ENCODE measurements at places on chromosomes 3 and 15.

DNA sequence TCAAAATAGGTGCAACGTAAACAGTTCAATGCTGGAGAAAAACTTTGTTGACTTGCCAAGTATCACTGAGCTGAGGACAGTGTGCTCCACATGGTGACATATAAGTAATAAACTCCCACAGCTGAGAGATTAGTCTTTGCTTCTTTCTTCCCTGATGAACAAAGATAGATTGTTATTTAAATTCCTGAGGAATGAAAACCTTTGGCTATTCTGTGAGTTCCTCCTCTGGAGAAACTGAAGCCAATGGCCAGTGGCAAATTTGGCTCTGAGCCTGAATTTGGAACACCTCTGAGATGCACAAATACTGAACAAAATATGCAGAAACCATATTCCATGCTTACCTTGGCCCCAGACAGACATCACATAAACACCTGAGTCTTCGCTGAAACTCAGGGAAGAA is 63.3 kb downstream of the RPL22L1 start:
- no peak for DNase-seq

DNA sequence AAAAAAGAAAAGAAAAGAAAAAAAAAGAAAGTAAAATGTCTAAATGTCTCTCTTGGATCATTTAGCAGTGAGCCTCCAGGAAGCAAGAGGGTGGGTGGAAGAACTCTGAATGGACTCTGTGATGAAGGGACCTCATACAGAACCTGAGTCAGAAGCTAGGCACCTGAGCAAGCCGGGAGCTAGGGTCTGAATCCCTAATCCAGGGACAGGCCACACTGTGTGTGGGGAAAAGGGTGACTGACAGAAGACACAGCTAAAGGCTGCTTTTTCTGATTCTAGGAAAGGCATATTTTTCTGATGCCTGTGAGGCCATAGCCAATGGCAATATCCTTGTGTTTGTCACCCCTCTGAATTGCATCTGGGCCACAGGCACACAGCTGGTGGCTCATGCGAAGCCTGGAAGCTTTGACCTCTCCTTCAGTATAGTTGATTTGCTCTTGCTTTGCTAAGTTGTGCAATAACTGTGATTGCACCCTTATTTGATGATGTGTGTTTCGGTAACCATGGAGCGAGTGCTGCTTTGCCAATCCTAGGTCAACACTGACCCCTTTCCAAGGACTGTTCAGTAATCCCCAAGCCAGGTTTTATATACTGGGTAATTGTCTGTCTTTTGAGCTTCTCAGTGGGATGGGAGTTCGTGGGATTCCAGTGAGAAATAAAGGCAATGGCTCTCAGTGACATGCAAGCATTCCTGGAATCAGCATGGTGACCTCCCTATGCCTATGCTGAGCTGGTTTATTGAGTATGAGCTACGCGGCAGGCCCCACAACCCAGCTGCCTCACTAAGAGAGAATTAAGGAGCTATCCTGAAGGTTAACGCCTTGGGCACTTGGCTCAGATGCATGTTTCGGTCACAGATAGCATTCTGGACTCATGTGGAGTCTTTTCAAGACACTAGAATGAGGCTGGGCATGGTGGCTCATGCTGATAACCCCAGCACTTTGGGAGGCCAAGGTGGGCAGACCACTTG is 49.0 kb upstream of the OSBPL11 start:
- DNase-seq, result peak; percentile 84

- peak; percentile 80 for DNase-seq
Observed at GRCh38 chr15:92808598-92809063, 91.5 kb upstream of the CHD2 start.

DNA sequence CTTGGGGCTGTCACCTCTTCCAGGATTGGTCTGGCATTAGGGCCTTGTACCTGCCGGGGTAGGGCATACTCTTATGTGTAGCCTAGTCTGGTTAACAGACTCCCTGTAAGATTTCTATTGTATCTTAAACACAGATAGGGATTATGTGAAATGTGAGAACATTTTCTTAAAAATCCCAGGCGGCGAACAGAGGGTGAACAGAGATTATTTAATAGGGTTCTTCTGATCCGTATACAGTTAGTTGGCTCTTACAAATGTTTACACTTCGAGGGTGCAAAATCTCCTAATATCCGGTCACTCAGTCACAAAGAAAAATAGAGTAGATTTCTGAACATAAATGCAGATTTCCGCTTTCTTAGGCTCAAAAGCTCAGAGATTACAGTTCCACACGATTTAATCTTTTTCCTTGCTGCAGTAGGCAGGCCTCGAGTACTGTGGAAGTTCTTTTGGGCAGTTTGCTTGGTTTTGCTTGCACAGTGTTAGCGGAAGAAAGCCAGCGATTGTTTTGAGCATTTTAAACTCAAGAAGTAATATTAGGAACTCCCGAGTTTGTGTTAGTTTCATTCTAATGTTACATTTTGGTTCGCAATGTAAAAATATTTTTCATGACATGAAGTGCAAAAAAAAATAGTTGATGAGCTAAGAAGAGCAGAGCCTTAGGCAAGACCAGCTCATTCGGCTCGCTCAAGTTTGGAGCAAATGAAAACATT is 993 bp downstream of the PLCL2 start:
- no peak for DNase-seq

DNA sequence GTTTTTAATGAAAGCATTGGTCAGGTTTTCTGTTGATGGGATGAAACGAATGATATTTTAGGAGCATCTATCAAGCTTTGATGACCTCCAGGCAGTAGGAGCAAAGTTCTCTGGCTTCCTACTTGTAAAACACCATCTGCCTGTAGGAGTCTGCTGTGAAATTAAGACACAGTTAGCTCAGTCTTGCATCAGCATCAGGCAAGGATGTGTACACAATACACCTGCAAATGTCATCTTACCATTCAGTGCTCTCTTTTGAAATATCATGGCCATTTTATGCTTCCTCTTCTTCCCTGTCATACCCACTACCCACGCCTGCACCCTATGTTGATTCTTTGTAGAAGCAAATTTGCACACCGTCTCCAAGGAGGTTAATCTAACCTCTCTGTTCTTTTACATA is 38.2 kb downstream of the B3GALNT1 start:
- DNase-seq, result no peak

GRCh38 chr3:178856804-178857203 is 214.8 kb downstream of the ZMAT3 start:
- DNase-seq, result no peak

DNA sequence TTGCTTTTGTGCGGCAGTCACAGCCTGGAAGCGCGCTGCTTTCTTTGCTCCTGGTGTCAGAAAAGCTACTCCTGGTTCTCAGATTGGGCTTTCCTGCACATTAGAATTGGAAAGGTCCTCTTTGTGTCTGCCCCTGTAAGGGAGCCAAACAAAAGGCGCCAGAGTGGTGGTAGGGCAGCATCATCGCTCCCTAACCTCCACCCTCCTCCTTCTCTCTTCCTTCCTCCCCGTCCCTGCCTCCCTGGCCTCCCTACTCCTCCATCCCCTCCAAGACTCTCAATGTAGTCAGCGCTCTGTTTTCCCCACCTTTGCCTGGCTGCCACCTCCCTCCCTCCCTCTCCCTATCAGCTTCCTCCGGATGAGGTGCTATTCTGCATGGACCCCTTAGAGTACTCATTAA is 65.3 kb downstream of the SH3GL3 start:
- DNase-seq, result no peak

DNA sequence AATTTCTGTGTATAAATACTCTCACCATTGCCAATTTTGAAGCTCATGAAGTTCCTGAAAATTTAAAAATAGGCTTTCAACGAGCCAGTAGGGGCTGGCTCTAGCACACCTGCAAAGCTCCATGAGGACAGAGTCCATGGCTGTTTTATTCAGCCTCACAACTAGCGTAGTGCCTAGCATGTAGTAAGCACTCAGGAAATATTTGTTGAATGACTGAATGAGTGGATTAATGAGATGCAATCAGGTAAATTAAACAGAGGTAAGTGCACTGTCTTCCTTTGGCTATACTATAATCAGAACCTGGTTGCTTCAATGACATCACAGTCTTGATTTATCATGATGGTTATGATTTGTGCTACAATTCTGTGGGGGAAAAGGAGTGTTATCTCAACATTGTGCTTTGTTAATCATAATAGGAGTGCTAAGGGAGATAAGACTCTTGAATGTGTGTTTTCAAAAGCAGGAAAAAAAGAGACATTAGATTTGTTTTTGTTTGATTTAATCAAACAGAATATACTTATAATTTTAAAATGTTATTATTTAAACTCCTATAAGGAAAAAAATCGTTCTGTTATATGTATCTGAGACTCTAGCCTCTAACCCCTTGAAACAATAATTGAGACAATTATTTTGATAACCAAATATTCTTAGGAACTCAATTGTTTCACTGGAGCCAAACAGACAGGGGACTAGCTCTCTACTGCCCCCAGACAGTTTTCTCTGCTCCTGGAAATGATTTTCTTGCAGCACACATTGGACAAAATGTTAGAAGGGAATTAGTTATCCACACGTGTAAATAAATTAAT is 171.7 kb upstream of the ATP11B start:
- DNase-seq, result no peak

GRCh38 chr3:168269001-168269400 is 173.3 kb upstream of the GOLIM4 start:
- no peak for DNase-seq

DNA sequence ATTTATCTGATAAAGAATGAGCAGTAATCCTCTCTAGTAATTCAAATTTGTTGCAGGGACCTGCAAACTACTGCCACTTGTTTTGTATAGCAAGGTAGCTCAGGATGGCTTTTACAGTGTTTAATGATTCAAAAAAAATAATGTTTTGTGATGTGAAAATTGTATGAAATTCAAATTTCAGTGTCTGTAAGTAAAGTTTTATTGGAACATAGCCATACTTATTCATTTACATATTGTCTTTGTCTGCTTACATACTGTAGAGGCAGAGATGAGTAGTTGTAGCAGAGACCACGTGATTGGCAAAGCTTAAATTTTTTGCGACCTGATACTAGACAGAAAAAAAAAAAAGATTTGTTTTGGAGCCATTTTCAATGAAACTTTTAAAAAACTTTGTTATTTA is 6.5 kb upstream of the UTS2B start:
- no peak for DNase-seq

- DNase-seq, result no peak
Observed at GRCh38 chr3:179715582-179715981, 62.7 kb downstream of the USP13 start.

Measured in fibroblast of lung (primary cell).